ENCODE measurements at places on chromosomes 3 and 15. TPM values are rescaled to one million over a fixed set of nuclear protein-coding genes. Genes with fewer than 3 reads are reported as not detected.

Gene ATP13A4
- polyA plus RNA-seq = 50.6 TPM

Gene TTC21A
- 18.2 TPM for polyA plus RNA-seq

Gene PLXNB1
- polyA plus RNA-seq = 161 TPM

Gene ILDR1
- polyA plus RNA-seq = 4.1 TPM

Gene RPL15
- 2,613 TPM for polyA plus RNA-seq

Gene CLRN1
- not detected for polyA plus RNA-seq

Gene KBTBD8
- 1.5 TPM for polyA plus RNA-seq

Gene TM6SF1
- polyA plus RNA-seq = 5.3 TPM

DNA sequence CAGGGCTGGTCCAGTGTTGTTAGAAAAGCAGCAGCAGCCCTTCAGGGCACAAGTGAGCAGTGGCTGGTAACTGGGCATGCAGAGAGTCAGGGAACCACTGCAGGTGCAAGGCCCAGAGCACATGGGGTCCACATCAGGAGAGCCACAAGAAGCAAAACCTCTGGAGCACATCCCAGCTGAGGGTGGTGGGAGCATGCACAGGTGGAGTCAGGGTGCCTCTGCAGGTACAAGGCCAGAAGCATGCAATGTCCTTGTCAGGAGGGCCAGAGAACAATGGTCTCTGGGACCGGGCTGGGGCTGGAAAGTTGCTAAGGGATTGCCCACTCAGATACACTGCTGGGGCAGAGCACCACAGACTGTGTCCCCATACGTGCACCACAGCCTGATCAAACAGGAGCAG is 226.1 kb upstream of the UBE2E2 start:
- DNase-seq = no peak

DNA sequence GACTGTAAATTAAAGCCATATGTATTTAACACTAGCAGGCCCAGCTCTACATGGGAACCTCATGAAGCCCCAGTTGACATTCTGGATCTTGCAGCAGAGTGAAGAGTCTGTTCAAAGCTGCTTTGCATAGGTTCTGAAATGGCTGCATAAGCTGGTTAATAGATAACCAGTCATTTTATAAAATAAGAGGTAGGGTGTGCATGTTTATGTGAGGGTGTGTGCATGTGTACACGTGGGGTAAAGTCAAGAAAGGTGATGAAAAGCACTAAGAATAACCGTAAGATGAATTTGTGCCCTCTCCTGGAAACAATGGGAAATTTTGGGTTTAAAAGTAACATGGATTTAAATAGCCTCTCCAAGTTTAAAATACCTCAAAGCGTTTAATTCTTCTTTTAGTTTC is 33.0 kb downstream of the PAQR9 start:
- no peak for DNase-seq

- no peak for DNase-seq
Measured at GRCh38 chr15:87634361-87634760, 622.2 kb downstream of the NTRK3 start.

GRCh38 chr3:137998121-137999042 is 11.6 kb upstream of the CLDN18 start:
- no peak for DNase-seq

- DNase-seq = no peak
Measured at GRCh38 chr3:60323651-60324050, 927.6 kb downstream of the FHIT start.

GRCh38 chr15:71387810-71388209 is 272.5 kb downstream of the THSD4 start:
- DNase-seq = no peak

DNA sequence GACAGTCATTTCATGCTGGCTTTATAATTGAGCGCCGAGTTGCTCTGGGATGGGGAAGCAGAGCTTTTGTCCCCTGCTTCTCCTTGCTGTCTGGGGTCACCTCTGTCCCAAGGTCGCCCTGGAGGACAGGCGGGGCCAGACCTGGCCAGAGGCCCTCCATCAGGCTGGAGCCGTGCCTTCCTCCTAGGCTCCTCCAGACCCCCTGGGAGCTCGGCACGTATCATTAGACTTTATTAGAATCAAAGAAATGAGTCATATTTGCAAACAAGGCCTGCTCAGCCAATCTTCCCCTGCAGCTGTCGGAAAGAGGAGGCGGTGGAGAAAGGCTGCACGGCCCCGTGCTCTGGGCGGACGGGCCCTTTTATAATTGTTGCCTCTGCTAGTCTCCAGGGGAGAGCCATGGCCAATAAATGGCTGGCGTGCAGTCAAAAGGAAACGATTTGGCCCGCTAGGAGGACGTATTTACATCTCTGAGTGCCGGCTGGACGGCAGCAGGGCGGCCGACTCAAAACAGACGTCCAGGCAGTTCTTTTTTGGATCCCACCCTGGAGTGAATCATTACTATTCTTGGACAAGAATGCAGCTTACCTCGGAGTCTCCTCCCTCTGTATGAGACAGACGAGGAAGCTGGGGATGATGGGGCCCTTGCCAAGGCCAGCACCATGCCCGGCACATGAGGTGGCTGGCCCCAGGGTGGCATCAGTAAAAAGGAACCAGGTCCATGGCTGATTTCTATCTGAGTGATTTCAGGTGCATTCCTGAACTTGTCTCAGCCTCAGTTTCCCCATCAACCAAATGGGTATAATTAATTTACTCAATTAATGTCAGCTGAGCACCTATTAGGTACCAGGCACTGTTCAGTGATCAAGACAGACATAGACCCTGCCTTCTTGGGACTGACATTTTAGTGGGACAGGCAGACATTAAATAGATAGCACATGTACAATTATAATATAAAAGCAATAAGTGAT is 50.6 kb downstream of the SLC6A6 start:
- peak; percentile 85 for DNase-seq

- no peak for DNase-seq
Measured at GRCh38 chr15:75171408-75171807, 30.3 kb upstream of the C15orf39 start.

DNA sequence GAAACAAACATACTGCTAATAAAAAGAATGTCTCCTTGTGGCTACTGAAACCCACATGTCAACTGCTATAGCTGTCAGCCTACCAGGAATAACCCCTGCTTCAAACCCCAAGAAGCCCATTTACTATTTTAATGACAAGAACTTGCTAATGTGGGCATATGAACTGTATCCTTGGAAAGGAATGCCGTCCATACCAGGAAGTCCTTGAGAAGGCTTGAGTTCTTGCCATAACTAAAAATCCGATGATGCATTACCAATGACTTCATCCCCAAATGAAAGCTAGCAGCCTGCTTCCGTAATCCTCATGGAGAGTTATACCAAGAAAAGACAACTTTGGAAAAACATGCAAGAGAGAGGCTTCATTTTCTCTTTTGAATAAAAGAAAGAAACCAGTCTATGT is 34.8 kb downstream of the MINDY4B start:
- DNase-seq = peak; percentile 18

DNA sequence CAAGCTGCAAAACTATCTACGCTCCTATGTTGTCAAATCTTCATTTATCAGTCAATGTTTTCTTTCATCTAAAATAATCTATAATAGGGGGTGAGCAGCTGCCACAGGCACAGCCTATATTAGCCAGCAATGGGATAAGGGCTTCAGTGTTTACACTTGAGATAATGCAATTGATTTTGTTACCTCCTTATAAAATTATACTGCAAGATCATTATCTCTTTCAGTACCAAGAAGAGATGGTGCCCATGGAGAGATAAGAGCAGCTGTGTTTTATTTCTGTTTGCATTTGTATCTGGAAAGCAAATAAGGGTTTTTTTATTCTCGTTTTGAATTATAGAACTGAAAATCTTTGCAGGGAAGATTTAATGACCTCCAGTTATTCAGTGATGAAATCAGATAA is 68.9 kb downstream of the PLD1 start:
- no peak for DNase-seq

Data from left lung (tissue), 14 donors.